ENCODE measurements at places on chromosomes 7 and 10.

GRCh38 chr7:106138776-106139175, 26.7 kb upstream of the SYPL1 start:
- DNase-seq, result no peak

DNA sequence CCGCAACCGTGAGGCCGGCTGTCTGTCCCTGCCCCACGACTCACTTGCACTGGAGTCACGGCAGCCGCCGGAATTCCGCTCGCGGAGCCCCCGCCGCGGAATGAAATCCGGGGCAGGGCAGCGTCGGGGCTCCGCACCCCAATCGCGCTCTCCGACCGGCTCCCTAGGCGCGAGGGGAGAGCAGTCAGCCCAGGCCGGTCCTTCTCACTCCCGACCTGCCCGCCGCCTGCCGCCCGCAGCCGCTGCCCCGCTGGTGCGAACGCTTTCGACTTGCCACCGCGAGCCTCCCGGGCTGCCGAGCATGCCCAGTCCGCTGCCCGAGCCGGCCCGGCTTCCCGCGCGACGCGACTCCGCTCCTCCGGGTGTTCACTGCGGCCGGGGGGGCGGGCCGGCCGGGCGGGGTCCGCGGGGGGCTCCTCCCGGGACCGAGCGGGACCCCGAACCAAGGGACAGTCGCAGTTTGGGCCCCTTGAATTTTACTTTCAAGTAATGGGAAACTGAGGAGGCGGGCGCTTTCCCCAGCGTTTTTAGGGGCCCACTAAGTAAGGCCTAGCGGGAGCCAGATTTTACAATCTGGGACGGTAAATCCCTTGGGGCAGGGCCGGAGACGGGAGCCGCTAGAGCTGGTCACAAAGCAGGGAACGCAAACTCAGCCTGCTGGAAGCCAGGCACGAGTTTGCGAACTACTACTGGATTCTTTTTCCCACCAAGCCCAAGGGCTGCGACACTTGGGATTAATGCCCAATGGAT, at the start of gene SGMS1:
Gene SGMS1 (minus strand): TSS at position 294 of the 750 bp plus-strand sequence. CDS start 279,842 bp downstream, outside the sequence.
- DNase-seq, result peak; percentile 67

DNA sequence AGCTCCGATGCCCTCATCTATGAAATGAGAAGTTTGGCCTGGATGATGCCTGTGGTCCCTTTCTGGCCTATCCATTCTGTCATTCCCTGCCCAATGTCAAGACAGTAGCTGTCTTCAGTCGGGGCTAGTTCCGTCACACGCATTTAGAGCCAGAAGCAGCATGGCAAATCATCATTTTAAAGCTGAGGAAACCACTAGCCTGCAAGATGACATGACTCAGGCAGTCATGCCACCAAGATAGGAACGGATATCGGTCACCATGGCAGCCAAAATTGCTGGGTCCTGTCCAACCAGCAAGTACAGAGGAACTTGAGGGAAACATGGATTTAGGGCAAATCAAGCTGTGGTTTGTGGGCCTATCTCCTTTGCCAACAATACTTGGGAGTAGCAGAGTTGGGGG, 64.5 kb upstream of the MRLN start:
- no peak for DNase-seq

GRCh38 chr7:88322151-88322550, 15.5 kb upstream of the STEAP4 start:
- no peak for DNase-seq

DNA sequence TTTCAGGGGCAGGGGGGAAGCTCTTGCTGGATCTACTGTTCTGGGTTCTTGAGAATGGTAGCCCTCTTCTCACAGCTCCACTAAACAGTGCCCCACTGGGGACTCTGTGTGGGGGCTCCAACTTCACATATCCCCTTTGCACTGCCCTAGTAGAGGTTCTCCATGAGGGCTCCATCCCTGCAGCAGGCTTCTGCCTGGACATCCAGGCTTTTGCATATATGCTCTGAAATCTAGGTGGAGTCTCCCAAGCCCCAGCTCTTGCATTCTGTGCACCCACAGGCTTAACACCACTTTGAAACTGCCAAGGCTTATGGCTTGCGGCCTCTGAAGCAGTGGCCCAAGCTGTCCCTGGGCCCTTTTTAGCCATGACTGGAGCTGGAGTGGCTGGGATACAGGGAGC, 150.7 kb downstream of the LRMDA start:
- no peak for DNase-seq

GRCh38 chr10:124058346-124059003, 34.9 kb downstream of the CHST15 start:
- DNase-seq, result no peak

GRCh38 chr7:47982610-47983009, 3.2 kb upstream of the HUS1 start:
- DNase-seq, result no peak

DNA sequence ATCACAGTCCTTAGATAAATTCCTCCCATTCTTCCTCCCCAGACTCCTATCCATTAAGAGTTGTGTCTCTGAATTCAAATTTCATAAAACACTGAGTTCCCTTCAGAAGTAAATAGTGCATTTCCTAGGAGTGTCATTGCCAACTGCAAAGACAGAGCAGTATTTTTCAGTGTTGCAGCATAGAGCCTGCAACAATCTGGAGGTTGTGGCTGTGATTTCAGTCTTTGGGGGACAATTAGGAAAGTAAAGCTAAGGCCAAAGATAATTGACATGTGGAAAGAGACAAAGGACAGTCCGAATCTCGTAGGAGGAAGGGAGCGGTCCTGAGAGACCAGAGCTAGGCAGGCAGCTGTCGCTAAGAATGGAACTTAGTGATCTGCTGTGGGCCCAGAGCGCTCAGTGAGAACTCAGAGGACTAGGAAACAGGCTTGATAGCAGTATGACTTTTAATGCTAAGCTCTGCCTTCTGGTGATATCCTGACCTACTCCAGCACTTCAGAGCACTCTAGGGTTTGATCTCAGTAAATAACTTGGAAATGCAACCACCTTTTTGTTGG, 46.2 kb downstream of the PRPF18 start:
- DNase-seq, result no peak

- no peak for DNase-seq
Measured at GRCh38 chr7:155836216-155837125, 24.2 kb upstream of the SHH start.

- no peak for DNase-seq
Measured at GRCh38 chr7:124275411-124275810, 242.5 kb upstream of the TMEM229A start.

DNA sequence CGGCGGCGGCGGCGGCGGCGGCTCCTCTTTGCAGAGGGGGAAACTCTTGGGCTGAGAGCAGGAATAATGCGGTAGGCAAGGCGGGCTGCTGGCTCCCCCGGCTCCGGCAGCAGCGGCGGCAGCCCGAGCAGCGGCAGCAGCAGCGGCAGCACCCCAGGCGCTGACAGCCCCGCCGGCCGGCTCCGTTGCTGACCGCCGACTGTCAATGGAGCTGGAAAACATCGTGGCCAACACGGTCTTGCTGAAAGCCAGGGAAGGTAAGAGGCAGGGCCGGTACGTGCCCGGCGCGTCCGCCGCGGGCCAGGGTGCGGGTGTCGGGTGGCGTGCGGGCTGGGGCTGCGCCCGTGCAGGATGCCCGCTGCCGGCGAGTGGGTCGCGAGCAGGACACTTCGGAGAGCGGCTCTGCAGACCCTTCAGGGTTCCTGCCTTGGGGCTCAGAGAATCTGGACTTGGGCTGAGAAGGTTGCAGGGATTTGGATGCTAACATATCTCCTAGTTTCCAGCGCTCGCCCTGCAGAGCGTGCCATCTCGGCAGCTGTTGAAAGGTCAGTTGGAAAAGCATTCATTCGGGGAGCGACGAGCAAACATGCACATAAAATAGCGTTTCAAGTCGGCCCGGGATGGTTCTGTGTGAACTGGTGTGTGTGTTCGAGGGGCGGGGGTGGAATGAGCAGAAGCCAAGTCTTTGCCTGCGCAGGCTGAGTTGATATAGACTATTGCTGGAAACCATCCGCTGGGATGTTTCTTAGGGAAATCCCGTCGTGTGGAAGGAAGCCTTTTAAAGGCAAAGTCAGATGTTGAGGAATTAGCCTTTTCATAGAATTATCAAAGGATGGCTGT, 562 bp downstream of the GRK5 start:
- DNase-seq, result no peak

- no peak for DNase-seq
Measured at GRCh38 chr7:82156168-82156567, 287.4 kb downstream of the CACNA2D1 start.

- DNase-seq, result no peak
Measured at GRCh38 chr10:25600651-25601050, 333.4 kb upstream of the MYO3A start.
